ENCODE measurements at places on chromosomes 1 and 21.

DNA sequence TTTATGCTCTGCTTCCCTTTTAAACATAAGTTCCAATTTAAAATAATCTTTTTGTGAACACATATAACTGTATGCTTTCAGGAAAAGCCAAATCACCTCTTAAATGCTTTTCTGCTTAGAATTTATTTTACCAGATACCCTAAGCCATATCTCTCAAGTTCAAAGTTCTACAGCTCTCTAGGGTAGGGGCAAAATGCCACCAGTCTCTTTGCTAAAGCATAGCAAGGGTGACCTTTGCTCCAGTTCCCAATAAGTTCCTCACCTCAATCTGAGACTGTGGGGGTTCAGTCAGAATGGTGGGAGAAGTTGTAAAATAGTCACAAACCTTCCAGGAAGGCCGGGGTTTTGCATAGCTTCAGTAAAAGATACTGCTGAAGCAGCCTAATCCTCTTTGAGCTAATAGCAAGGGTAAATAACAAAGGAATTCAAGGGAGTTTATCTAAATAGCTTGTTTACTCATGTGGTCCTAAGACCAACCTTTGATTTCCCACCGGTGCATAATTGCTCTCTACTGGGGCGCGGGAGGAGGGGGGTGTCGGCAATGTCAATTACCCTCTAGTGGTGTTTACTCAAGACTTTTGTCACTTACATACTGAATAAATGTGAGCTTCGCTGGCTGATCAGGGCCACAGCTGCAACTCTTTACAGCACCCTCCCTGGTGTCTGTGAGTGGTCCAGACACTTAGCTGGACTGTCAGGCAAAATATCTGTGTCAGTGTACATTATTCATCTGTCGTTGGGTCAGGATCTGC is 1376.2 kb downstream of the NCAM2 start:
- no peak for DNase-seq

GRCh38 chr1:2348346-2349325 is 42.7 kb downstream of the MORN1 start:
- no peak for DNase-seq

GRCh38 chr1:941588-942383 is 17.3 kb downstream of the NOC2L start:
- no peak for DNase-seq

DNA sequence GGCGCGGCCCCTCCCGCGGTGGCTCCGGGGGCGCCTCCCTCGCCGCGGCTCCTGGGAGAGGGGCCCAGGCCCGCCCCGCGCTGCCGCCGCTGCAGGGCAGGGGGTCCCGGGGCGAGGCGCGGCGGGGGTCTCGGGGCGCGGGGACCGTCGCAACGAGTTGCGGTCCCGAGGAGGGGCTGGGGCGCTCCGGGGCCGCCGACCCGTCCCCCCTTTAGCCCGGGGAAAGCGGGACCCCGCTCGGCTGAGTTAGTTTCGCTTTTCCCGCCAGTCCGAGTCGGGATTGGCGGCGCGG is 493 bp downstream of the SPSB1 start:
- no peak for DNase-seq

- DNase-seq, result no peak
Measured at GRCh38 chr1:179910934-179911333, 28.8 kb downstream of the TOR1AIP1 start.

GRCh38 chr1:162343470-162343869 is 33.2 kb downstream of the SPATA46 start:
- no peak for DNase-seq

DNA sequence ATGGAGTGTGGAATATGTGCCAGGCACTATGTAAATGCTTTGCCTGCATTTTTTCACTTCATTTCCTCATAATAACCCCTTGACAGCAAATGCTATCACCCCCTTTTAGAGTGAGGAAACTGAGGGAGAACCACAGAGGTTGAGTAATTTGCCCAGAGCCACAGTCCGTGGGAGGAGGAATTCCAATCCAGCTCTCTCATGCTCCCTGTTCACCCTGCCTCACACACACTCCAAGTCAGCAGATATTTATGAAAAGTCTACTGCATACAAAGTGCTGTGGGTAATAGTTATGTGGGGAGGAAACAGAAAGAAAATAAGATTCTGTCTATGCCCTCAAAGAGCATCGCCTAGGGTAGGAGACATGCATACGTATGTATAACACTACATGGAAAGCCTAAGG is 30.9 kb upstream of the RBM15 start:
- no peak for DNase-seq

DNA sequence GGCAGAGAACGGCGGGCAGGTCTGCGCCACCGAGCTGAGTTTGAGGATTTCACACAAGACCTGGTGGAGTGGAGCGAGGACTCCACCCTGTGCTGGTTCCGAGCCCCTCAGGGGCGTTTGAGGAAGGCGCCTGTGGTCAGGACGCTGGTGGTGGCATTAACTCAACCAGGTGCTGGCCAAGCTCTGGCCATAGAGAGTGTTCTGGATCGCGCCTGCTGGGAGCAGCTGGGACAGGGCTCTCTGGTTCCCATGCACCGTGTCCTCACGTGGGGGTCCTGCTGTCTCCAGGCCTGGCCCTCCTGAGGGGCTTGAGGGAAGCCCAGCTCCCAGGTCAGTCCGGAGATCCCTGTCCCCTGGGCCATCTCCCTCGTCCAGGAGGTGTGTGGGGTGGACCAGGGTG is 24.8 kb upstream of the TTC34 start:
- no peak for DNase-seq

DNA sequence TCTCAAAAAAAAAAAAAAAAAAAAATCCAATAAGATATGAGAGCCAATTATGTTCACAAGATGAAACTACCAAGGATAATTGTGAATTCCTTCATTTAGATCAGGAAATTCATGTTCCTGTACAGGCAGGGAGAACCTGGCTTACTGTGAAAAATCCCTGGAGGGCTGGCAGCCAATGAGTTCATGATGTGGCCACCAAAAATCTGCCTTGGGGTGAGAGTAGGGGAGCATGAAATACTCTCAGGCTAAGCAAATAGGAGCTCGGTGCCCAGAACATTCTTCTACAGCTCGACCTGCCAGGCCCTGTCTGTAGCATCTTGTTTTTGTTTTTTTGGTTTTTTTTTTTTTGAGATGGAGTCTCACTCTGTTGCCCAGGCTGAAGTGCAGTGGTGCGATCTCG is 50.1 kb downstream of the PIK3CD start:
- no peak for DNase-seq

- DNase-seq, result no peak
Measured at GRCh38 chr1:200654660-200655059, 15.0 kb downstream of the DDX59 start.

GRCh38 chr1:185044387-185044786 is 971 bp upstream of the RNF2 start:
- no peak for DNase-seq

GRCh38 chr1:219415433-219415832 is 197.5 kb downstream of the ZC3H11B start:
- DNase-seq, result no peak

DNA sequence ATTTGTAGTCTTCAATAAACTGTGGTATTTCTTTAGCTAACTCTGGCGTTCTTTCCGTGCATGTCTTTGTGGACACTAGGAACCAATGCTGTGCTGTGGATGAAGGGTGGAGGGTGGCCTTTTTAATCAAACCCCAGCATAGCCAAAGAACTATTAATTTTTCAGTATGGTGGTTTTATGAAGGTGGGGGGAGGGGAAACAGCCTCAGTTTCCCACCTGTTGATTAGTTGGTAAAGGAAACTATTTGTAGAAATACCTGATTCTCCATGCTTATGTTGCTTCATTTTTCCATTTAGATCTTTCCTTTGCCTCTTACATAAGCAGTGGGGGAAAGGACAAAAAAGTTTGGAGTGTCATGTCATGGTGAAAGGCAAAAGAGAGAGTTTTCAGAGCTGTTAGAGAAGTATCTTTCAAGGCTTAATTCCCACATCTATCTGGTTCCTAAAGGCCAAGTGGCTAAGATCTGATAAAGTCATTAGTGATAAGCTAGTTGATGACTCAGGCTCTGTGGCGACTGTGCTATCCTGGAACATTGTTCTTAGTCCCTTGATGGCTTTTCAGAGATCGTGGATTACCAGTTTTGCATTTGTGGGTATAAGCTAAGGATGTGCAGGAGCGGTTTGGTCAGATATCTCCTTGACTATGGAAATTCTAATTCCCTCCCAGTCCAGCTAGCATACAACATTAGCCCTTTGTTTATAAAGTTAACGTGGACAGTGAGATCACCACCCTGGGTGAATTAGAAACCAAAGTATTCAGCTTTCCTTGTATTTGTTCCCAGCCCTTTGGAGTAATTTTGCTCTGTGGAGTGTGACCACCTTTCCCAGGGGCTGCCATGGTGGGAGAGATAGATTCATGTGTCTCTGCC is 8.7 kb upstream of the HAX1 start:
- no peak for DNase-seq
